Cerebellum (tissue), 4 donors: ENCODE measurements at places on chromosomes 16 and 17.

DNA sequence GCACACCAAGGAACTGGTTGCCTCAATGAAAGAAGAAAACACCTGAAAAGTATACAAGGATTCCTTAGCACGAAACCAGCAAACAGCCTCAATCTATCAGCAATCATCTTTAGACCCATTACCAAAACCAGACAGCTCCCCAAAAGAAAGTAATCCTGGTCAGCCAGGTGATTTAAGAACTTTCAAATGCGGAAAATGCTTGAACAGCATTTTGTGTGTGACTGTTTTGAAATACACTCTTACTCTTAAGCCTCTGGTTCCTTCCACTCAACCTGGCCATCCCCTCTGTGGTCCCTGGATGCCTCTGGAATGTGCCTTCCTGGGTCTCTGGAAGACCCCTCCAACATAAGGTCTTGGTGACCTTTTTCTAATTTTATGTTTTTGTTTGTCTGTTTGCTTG lies 70.5 kb upstream of the NOG start:
- no peak for DNase-seq

GRCh38 chr17:49341356-49341755 lies 20.7 kb downstream of the ZNF652 start:
- DNase-seq, result no peak

DNA sequence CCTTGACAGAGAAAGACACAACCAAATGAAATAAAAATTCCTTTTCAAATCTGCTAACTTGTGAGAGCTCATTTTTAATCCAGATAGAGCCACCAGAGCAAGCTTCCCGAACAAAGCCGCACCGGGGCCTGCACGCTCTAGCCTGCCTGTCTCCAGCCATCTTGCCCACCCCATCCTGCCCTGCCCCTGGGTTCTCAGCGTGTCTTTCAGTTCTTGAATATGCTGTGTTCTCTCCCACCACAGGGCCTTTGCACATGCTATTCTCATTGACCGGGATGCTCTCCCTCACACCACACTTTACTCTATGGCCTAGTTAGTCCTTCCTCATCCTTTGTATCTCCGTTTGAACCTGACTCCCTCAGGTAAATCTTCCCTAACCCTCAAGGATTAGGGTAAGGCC lies 14.7 kb downstream of the SMIM5 start:
- DNase-seq, result no peak

GRCh38 chr16:85638695-85639409 lies 25.7 kb downstream of the GSE1 start:
- no peak for DNase-seq

DNA sequence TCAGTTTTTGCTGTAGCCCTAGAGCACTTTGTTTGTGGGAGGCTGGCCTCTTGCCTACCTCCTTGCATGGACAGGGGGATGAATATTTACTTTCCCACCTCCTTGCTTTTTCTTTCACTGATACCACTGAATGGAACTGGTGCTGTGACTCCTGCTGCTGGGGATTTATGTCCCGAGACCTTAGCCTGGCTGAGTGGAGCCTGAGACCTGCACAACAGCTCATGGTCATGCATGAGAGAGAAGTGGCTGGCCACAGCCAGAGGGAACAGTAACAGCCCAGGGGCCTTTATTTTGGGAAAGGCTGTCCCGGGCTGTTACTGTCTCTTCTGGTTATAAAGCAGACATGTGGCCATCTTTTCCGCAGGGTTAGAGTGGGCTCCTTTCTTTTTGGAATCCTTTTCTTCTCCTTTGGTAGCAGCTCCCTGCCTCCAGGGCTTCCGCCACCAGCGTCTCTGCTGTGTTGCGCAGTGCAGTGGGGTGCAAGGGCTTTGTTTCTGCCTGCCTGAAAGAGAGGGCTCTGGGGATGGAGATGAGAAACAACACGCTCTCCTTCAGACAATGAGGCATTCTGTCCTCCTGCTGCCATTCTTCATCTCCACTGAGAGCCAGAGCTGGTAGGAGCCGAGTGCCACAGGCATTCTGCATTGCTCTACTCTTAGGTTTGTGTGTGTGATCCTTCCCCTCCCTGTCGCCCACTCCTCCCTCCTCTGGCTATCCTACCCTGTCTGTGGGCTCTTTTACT lies 14.5 kb downstream of the SNX11 start:
- no peak for DNase-seq

- DNase-seq, result no peak
Observed at GRCh38 chr17:49356320-49356719, 5.7 kb downstream of the ZNF652 start.

- no peak for DNase-seq
Observed at GRCh38 chr17:42563143-42563509, 1.2 kb downstream of the COASY start.

GRCh38 chr16:69852815-69853214 lies 90.7 kb downstream of the WWP2 start:
- no peak for DNase-seq

DNA sequence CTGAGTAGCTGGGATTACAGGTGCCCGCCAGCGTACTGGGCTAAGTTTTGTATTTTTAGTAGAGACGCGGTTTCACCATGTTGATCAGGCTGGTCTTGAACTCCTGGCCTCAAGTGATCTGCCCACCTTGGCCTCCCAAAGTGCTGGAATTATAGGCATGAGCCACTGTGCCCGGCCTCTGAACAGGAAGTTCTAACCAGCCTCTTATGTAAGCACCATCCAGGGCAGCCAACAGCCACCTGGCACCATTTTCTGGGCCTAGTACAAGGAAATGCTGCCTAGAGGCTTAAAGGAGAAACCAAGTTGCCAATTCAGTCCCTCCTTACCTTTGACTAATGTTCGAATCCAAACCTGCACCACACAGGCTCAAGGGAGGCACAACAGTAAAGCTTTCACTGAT lies 8.5 kb upstream of the SLC39A11 start:
- no peak for DNase-seq

- no peak for DNase-seq
Observed at GRCh38 chr16:3865241-3865640, 15.3 kb downstream of the CREBBP start.

DNA sequence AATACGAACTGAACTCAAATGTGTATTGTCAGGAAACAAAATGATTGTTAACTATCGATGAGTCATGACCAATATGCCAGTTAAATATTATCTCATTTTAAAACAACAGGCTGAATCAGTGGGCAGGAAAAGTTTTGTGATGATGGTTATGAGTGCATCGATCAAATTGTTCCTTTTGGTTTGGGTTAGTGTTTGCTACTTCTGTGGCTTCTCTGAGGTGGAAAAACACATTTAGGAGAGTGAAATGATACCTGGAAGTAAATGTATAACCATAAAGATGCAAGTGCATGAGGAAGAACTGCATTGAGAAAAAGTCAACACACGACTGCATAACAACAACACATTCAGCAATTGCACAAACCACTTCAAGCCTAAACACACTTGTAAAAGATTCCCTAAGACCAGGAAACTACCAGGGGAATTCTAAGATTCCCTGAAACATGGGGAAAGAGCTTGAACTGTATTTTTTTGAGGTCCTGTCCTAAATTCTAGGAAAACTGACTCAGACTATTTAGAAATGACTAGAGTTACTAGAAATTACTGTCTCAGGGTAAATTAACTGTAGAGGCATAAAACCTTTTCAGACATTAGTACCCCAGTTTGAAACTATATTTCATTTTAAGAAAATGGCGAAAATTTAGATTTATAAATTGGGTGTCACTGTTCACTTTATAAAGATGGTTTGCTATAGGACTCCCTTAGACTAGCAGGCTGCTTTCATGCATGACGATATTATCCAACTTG lies 44.8 kb downstream of the CDYL2 start:
- DNase-seq, result no peak

- DNase-seq, result peak; percentile 94
Observed at GRCh38 chr17:50372758-50373556, at the start of the genes EME1 and MRPL27. Gene EME1, plus strand, starts transcription at chr17:50373229. Its CDS starts 1,980 bp downstream, at chr17:50375209. Gene MRPL27, minus strand, starts transcription at chr17:50373184. Its CDS starts 14 bp downstream, at chr17:50373170.

- peak; percentile 35 for DNase-seq
Observed at GRCh38 chr17:280901-281300, 71.7 kb downstream of the RPH3AL start.

DNA sequence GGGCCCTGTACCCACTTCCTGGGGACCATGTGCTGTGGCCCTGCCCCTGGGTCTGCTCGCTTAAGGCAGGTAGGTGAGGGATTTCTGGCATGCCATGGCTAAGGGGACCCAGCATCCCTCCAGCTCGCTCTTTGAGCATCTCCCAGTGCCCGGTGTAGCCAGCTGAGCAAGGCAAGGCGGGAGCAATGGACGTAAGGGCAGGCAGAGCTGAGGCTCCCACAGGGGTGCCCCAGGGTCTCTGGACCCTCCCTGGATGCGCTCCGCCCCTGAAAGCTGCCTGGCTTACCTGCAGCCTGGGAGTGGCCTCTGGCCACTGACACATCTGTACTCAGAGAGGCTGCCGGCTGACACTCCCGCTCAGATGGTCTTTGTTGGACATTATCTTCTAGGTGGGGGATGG lies 189.9 kb downstream of the IRF8 start:
- no peak for DNase-seq

- no peak for DNase-seq
Observed at GRCh38 chr17:31058976-31059375, 35.8 kb upstream of the NF1 start.

DNA sequence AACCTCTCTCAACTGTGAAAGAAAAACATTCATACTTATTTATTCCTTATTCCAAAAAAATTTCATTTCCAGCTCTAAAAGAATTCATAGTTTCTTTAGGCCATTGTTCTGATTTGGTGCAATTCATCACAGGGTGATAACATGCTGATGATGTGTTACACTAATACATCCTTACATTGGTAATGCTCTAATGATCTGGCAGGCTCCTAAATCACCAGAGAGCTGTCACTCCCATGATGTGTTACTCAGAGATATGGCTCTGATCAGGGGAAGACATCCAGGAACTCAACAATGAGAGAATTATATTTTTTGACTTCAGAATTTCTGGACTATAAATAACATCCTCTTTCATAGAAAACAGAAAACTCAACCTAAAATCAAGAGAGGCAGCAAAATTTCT lies 209.3 kb downstream of the CHD9NB start:
- no peak for DNase-seq

- DNase-seq, result no peak
Observed at GRCh38 chr17:39663688-39664580, 1.2 kb upstream of the TCAP start.

- no peak for DNase-seq
Observed at GRCh38 chr16:83937267-83937666, 15.8 kb upstream of the OSGIN1 start.

GRCh38 chr17:44863061-44863918 lies 15.6 kb downstream of the HIGD1B start:
- DNase-seq, result no peak

DNA sequence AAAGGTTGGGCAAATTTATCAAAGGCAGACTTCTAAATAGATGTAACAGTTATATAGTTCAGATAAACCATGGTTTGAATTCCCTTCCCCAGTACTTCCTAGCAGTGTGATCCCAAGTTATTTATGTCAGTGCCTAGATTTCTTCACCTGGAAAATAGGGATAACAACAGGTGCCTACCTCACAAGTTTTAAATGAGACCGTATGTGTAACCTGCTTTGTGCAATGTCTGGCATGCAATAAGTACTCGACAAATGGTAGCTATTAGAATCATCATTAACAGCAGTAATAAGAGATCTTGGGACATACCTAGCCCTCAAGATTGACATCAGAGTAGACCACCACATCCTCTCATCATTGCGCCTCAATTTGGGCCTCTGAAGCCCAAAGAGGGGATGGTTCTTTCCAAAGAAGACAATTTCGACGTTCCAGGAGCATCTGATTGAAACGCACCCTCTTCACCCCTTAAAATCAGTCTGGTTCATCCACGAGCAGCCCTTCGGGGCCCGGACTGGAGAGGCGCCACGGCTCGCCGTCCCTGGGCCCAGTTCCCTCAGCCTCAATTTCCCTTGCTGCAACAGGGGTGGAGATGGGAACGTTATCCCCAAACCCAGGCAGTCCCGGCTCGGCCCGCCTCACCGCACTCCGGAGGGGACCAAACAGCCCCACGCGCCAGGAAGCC lies 541 bp downstream of the ACACA start:
- DNase-seq, result peak; percentile 13

GRCh38 chr16:74224828-74225612 lies 71.6 kb upstream of the PSMD7 start:
- no peak for DNase-seq

DNA sequence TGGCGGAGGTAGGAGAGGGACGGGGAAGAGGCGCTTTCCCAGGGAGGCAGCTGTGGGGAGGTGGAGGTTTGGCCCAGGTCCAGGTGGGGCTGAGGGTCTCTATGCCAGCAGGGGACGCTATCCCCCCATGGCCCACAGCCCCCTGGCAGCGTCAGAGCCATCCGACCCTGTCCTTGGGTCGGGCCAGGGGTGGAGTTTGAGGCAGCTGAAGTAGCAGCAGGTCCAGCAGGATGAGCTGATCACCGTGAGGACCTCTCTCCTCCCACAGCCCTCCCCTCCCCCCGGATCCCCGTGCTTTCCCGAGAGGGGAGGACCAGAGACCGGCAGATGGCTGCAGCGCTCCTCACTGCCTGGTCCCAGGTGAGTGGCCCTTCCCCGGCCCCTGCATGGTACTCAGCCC lies 3.2 kb downstream of the ZNF205 start:
- peak; percentile 10 for DNase-seq

GRCh38 chr17:47208744-47209488 lies at the start of gene MYL4:
Gene MYL4, plus strand, starts transcription at chr17:47209348. Its CDS starts 75 bp downstream, at chr17:47209423.
- DNase-seq, result no peak
